NCI-H187 (cell line): ENCODE measurements at places on chromosomes 13 and 19.

DNA sequence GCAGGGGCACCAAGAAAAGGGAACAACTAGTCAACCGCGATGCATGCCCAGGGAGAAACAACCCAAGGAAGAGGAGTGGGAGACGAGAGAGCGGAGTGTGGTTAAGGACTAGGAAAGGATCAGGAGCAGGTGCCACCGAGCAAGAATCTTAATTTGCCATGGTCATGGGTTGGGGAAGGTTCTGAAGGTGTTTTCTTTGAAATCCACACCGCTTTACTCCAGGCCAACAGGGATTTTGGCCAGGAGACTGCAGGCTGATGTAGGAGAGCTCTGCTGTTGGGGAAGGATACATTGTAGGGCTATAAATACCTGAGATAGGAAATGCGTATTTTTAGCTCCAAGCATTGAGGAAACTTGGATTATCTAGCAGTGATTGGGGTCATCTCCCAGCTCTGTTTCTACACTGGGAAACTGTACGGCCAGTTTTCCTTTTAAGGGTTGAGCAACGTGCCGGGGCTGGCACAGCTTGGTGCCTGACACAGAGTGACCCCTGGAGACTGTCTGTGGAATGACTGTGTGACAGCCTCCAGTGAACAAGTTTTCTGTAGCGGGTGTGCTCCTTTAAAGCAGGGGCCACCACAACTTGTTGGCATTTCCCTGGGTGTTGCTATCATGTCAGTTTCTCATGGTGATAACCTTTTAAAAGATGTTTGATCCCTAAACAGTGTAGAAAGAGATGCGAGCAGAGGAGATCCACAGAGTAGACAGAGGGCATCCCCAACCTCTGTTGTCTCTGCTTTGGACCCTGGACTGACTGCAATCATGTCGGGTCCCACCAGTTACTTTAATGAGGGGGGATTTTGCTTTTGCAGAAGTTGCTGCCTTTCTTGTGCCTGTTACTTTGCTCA is 34.3 kb downstream of the ZNF536 start:
- DNase-seq, result no peak

DNA sequence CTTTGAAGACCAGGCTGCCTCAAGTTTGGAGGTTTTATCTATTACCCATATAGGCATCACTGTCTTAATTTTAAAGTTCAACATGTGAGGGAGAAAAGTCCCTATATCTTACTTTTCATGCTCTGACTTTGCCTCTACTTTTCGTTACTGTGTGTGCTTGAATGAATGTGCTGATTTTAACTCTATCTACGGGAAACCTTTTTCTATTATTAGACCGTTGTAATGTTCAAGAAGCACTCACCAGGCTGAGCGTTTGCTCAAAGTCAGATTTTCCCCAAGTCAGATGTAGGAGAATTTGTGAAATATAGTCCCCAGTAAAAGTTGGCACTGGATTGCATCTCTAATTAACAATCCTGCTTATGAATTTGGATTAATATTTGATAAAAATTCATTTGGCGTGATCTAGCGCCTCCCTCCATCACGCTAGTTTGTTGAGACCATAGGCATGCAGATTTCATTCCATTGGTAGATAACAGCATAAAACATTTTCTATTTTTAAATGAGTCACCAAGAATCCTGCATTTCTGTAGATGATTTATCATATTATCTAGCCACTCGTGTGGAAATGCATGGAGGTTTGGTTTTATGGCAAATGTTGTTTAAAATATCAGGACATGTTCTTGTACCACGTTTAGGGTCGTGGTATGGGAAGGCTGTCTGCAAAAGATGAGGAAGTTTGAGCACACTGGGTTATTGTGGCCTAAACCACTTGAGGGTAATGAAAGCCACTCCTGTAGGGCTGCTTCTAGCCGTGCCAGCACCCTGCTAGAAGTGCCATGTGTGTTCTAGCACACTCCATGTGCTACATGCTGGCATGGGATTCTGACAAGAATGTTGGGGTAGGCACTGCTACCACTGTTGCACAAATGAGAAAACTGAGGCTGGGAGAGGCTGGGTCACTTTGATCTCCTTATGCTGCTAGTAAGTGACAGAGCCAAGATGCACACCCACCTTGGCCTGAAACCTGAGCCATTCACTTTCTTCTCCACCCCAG is 179.4 kb downstream of the FGF9 start:
- no peak for DNase-seq

GRCh38 chr19:48627201-48627864 is 8.0 kb downstream of the SPHK2 start:
- no peak for DNase-seq

DNA sequence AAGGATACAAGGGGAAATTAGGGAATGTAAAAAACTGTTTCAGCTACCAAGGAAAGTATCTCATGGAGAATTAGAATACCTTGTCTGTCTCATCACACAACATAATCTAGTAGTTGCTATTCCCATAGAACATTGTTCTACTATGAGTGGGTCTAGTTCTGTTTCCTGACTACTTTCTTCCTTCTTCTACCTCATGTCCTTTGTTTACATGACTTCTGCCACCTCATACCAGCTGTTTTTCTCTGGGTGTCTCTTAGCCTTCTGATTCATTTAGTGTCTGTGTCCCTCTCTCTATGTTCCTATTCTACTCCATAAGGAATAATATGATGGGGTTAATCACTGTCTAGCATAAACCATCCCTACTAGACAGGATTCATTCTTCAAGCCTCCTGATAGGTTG is 887.3 kb downstream of the DIAPH3 start:
- no peak for DNase-seq

- no peak for DNase-seq
Measured at GRCh38 chr13:78566631-78567030, 36.7 kb downstream of the POU4F1 start.
